ENCODE measurements at places on chromosomes 4 and X.

- DNase-seq: no peak
Observed at GRCh38 chrX:30892591-30892990, 3.5 kb upstream of the TAB3 start.

DNA sequence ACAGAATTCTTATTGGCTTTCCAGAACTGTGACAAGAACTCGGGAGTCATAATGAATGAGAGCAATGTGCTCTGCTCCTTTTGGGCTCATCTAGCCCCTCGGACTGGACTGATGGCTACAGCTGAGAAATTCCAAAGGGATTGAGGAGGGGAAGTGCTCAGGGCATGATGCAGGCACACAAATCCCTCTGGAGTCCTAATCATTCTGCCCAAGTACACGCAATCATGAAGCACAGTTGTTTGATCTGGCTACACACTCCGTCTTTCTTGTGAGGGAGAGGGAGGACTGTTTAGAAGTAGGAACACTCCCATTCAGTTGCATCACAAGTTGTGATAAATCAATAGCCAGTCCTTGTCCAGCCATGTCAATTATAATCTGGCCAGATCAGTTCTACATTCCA is 237.5 kb downstream of the COL25A1 start:
- no peak for DNase-seq

DNA sequence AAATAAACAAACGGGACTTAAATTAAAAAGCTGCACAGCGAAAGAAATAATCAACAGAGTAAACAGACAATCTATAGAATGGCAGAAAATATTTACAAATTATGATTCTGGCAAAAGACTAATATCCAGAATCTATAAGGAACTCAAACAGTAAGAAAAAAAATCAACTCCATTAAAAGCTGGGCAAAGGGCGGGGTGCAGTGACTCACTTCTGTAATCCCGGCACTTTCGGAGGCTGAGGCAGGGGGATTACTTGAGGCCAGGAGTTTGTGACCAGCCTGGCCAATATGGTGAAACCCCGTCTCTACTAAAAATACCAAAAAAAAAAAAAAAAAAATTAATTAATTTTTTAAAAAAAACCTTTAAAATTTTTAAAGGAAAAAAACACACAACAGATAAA is 109.0 kb downstream of the ATP11C start:
- no peak for DNase-seq

- no peak for DNase-seq
Observed at GRCh38 chr4:36979533-36979932, 265.0 kb upstream of the NWD2 start.

DNA sequence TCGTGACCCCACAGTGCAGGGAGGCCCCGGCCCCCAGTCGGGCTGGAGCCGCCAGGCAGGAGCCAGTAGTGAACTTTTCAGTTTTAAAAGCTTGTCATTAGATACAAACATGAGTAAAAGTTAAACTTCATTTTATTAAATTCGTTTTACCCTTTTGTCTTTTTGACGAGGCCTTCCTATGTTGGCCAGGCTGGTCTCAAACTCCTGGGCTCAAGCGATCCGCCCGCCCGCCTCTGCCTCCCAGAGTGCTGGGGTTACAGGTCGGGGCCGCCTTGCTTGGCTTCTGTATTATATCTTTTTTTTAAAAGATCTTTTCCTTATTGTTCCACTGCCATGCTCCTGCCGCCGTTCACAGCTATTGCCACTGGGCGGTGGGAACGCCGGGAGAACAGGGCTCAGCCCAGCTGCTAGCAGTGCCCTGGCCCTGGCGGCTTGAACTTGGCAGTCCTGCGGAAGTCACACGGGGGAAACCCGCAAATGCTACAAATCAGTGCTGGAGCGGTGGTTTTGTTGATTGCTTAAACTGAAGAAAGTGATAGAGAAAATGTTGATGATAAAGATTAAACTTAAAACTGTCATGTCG is 968 bp upstream of the NELFA start:
- DNase-seq: peak; percentile 69
